ENCODE measurements at places on chromosomes 1 and 21. TPM values are rescaled to one million over a fixed set of nuclear protein-coding genes. Genes with fewer than 3 reads are reported as not detected.

The RIPPLY3 gene
- 0.17 TPM for total RNA-seq

The MATN1 gene
- total RNA-seq = not detected

The UBE2U gene
- not detected for total RNA-seq

The KIAA1614 gene
- total RNA-seq = 0.33 TPM

The CENPF gene
- total RNA-seq = 203 TPM

The RAB42 gene
- not detected for total RNA-seq

The ACTL8 gene
- not detected for total RNA-seq

The GCSAML gene
- not detected for total RNA-seq

The FAM3B gene
- total RNA-seq = not detected

The HES3 gene
- not detected for total RNA-seq

The CFAP45 gene
- total RNA-seq = 0.37 TPM

The LCE1A gene
- not detected for total RNA-seq

The LSS gene
- total RNA-seq = 47.8 TPM

The CD247 gene
- 251 TPM for total RNA-seq

The C21orf58 gene
- 68.3 TPM for total RNA-seq

The DPM3 gene
- total RNA-seq = 58.9 TPM

The SRSF11 gene
- 188 TPM for total RNA-seq

The ARID1A gene
- total RNA-seq = 120 TPM

The CFHR4 gene
- total RNA-seq = not detected

The SPRR2A gene
- total RNA-seq = not detected

The RGS13 gene
- total RNA-seq = not detected

The CCDC27 gene
- total RNA-seq = not detected

The TPTE gene
- not detected for total RNA-seq

The RIPK4 gene
- total RNA-seq = 0.07 TPM

The MRPL24 gene
- total RNA-seq = 54.7 TPM

The CTSE gene
- total RNA-seq = not detected

The IFNGR2 gene
- 11.8 TPM for total RNA-seq

The B3GALT5 gene
- total RNA-seq = not detected

The MYBPHL gene
- total RNA-seq = not detected

The LCE1D gene
- not detected for total RNA-seq

The PADI1 gene
- total RNA-seq = not detected

The UBE2Q1 gene
- total RNA-seq = 106 TPM
